ENCODE measurements at places on chromosomes 4 and X. TPM values are rescaled to one million over a fixed set of nuclear protein-coding genes. Genes with fewer than 3 reads are reported as not detected.
A peak's percentile ranks its signal among the peaks of the same experiment; 100 is the strongest.

NUDT11 gene
- total RNA-seq: 7.3 TPM

FRMPD4 gene
- 0.17 TPM for total RNA-seq

DNA sequence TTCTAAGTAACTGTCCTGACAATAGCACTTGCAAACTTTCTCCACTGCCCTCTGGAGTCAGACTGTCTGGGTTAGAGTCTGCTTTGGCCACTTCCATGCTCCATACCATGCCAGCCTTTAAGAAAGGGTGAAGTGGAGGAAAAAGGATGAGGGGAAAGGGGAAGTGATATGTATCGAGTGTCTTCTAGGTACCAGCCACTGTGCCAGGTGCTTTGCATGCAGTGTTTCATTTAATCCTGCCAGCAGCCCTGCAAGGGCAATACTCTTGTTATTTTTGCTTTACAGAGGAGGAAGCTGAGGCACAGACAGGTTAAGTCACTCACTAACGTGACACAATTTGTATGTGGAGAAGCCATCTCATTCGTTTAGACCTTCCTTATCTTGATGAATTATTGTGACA is 55.6 kb downstream of the RTL9 start:
- peak overlapping the region; percentile 83 for H3K27ac ChIP-seq
- no peaks in the 10 kb centered on the region for H3K36me3 ChIP-seq

DNA sequence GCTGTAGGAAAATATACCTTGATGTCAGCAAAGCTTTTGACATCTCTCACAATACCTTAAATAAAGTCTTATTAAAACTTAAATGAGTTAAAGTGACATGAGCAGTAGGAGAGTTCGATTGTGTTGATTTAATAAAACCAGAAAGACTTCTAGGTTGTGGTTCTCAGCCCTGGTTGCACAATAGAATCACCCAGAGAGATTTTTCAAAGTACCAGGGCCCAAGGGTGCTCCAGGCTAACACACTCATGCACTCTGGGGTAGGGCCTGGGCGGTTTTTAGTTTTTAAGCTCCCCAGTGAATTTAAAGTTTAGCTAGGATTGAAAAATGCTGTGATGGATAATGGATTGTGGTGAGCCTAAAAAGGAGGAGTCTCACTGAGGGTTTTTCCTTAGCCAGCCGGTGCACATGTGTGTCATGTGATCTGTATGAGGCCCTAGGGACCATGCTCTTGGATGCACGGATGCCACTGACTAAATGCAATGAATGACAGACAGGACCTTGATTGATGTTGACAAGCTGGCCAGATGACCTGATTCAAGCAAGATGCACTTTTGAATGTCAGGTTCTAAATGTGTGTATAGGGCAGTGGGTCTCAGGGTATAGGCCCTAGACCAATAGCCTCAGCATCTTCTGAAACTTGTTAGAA is 185.0 kb downstream of the PTTG2 start:
- DNase-seq: no peak
- peaks cover 10% of the 10 kb centered on the region for H3K36me3 ChIP-seq
- peaks cover 83% of the 10 kb centered on the region for H3K4me1 ChIP-seq
- H3K27me3 ChIP-seq: no peaks in the 10 kb centered on the region
- peak overlapping the region; percentile 41 for H3K4me3 ChIP-seq

GRCh38 chrX:111854556-111855490 is 21.2 kb upstream of the TRPC5OS start:
- no peaks in the 10 kb centered on the region for H3K27me3 ChIP-seq
- DNase-seq: no peak
- H3K36me3 ChIP-seq: no peaks in the 10 kb centered on the region
- no peak overlapping the region for H3K27ac ChIP-seq

DNA sequence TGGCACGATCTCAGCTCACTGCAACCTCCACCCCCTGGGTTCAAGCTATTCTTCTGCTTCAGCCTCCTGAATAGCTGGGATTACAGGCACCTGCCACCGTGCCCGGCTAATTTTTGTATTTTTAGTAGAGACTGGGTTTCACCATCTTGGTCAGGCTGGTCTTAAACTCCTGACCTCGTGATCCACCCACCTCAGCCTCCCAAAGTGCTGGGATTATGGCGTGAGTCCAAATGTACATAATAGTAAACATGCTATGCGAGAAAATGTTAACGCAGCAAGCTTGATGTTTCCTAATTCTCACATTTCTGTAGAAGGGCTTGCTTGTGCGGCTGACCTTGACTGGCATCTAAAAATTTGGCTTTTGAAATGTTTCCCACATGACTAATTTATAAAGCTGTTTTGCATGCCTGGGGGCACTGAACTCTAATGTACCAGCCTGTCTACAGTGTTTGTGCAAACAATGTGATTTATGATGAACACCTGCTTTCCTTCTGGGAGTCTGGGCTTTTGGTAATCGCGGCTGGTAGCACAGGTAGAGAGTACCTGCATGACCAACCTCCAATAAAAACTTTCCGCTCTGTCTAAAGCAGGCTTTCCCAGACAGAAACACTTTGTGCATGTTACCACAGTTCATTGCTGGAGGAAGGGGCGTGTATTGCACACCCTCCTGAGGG is 216.8 kb downstream of the IL15 start:
- no peak overlapping the region for H3K4me3 ChIP-seq
- H3K27me3 ChIP-seq: 0 out of 2 replicates have a peak, but pooled peaks cover 1% of the 10 kb centered on the region
- DNase-seq: no peak
- H3K36me3 ChIP-seq: 0 out of 2 replicates have a peak, but pooled peaks cover 13% of the 10 kb centered on the region
- H3K27ac ChIP-seq: no peak overlapping the region
- no peaks in the 10 kb centered on the region for H3K4me1 ChIP-seq

GRCh38 chr4:168451331-168451730 is 29.0 kb downstream of the DDX60L start:
- no peaks in the 10 kb centered on the region for H3K27me3 ChIP-seq
- peak overlapping the region; percentile 9 for H3K4me3 ChIP-seq
- H3K36me3 ChIP-seq: peaks cover 47% of the 10 kb centered on the region
- no peak for DNase-seq
- H3K27ac ChIP-seq: peak overlapping the region; percentile 51
- peaks cover 38% of the 10 kb centered on the region for H3K4me1 ChIP-seq

GRCh38 chr4:123127218-123127617 is 204.8 kb upstream of the NUDT6 start:
- no peaks in the 10 kb centered on the region for H3K27me3 ChIP-seq
- no peak overlapping the region for H3K27ac ChIP-seq
- H3K4me3 ChIP-seq: no peak overlapping the region
- H3K36me3 ChIP-seq: no peaks in the 10 kb centered on the region
- DNase-seq: peak; percentile 7
- H3K4me1 ChIP-seq: peaks cover 10% of the 10 kb centered on the region

DNA sequence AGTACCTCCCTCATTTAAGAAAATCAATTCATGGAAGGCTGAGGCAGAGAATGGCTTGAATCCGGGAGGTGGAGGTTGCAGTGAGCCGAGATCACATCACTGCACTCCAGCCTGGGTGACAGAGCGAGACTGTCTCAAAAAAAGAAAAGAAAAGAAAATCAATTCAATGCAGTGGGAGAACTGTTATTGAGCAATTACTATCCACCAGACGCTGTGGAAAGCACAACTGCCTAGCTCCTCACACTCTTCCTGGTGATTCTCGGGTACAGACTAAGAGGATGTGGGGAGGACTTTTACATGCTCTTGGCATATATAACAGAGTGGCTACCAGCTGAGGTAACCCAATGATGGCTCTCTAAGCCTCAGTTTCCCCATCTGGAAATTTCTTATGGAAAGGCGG is 2.7 kb upstream of the TMSB4X start:
- H3K27me3 ChIP-seq: peaks cover 9% of the 10 kb centered on the region
- H3K27ac ChIP-seq: no peak overlapping the region
- no peak overlapping the region for H3K4me3 ChIP-seq
- peaks cover 9% of the 10 kb centered on the region for H3K4me1 ChIP-seq
- H3K36me3 ChIP-seq: peaks cover 22% of the 10 kb centered on the region
- DNase-seq: no peak
